Right lung (tissue), 10 donors: ENCODE measurements at places on chromosomes 13 and 19. TPM values are rescaled to one million over a fixed set of nuclear protein-coding genes. Genes with fewer than 3 reads are reported as not detected.
A peak's percentile ranks its signal among the peaks of the same experiment; 100 is the strongest.

Gene SETDB2
- 12.9 TPM for polyA plus RNA-seq

Gene GJB6
- 0.97 TPM for polyA plus RNA-seq

Gene RDH8
- polyA plus RNA-seq: not detected

Gene CEACAM7
- 0.09 TPM for polyA plus RNA-seq

Gene NLRP9
- not detected for polyA plus RNA-seq

Gene ZNF816
- polyA plus RNA-seq: 21.6 TPM

- DNase-seq: no peak
Measured at GRCh38 chr19:15358918-15359317, 20.7 kb downstream of the AKAP8 start.

DNA sequence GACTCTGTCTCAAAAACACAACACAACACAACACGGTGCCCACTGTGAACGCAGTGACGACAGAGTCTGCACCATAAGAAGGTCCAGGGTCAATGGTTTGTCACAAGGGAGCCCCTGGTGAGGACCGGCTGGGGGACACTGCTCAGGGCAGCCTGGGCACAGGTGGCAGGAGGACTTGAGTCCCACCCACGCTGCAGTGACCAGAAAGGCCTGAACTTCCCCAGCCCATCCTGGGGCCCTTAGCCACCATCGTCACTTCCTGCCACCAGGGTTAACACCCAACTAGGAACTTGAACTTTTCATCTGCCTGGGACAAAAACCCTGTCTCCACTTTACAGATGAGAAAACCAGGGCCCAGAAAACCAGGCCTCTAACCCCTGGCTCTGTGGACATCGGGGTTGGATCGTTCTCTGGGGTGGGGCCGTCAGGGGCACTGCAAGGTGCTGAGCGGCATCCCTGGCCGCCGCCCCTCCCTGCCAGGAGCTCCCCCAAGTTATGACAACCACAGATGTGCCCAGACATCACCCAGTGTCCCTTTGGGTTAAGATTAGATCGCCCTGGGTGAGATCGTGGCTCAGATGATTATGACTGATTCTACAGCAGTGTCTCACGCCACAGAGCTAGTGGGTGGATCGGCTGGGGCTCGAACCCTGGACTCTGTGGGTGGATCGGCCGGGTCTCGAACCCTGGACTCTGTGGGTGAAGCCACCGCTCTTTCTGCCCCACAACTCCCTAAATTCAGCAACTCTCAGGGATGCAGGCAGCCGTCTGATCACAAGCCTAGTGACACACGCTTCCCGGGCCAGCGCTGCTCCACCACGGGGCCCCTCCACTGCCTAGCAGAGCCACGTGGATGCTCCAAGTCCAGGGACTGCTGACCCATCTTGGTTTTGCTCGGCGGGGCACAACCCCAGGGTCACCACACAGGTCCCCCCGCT, 14.0 kb downstream of the MOB3A start:
- no peak for DNase-seq

DNA sequence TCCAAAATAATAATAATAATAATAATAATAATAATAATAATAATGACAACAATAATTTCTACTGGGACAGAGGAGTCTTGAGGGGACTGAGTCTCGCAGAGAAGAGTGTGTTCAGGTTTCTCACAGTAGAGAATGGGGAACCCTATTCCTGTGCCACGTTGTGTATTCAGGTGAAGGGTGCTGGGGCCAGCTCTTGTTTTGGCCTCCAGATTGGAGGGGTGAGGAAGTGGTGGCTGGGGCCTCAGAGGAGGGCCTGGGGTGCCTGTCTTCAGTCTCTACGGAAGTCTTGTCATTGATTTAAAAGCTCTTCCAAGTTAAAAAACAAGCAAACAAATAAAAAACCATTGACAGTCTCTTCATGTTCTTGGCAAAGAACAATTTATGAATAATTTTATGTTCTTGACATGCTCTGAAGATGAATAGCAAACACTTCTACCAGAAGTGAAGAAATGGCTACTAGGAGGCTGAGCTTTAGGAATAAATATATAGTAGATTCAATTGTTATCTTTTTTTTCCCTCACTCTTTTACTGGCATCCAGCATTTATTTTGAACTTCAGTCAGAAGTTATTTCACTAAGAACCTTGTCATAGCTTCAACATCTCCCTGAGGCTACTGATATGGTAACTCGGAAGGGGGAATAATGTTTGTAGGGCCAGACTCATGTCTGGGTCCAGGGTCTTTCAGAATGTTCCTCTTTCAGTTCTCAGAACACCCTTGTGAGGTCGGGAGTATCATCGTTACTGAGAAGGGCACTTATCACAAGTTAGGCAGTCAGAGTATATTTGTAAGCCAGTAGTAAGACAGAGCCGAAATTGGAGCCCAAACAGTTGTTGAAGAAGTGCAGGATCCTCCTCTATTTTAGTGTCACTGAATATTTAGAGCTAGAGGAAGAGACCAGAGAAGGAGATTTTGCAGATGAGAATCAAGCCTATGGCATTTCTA, 13.1 kb downstream of the LRCH1 start:
- DNase-seq: no peak

DNA sequence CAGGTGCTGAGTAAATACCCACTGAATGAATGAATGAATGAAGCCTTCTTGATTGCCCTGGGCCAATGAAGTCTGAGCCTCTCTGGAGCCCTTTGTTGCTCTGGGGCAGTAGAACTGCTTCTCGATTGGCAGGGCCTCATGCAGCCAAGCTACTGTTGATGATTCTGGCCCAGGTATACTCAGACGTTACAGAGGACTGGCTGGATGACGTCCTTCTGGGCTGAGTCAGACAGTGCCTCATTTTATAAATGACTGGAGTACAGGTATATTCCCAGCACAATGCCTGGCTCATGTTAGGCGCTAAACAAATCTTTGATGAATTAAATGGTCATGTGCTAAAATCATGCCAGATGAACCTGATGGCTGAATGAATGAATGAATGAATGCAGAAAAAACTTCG, 243.8 kb upstream of the MAB21L1 start:
- no peak for DNase-seq

- no peak for DNase-seq
Measured at GRCh38 chr13:49927755-49928154, 8.4 kb downstream of the SPRYD7 start.

GRCh38 chr13:22497991-22498780, 682.6 kb upstream of the SGCG start:
- DNase-seq: no peak

DNA sequence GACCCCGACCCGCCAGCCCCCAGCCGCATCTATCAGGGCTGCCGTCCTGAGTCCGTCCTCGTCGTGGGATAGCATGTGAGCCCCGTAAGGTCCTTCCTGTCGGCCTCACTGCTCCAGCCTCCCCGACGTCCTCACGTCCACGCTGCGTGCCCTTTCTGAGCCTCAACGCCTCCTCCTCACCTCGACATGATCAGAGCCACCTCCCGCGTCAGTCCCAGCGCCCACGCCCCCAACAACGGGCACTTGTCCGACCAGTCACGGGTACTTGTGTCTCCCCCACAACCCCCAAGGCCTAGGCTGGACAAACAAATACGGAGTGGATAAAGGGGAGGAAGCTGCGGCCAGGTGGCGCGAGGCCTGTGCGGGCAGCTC, 665 bp downstream of the ZNF497 start:
- DNase-seq: no peak

DNA sequence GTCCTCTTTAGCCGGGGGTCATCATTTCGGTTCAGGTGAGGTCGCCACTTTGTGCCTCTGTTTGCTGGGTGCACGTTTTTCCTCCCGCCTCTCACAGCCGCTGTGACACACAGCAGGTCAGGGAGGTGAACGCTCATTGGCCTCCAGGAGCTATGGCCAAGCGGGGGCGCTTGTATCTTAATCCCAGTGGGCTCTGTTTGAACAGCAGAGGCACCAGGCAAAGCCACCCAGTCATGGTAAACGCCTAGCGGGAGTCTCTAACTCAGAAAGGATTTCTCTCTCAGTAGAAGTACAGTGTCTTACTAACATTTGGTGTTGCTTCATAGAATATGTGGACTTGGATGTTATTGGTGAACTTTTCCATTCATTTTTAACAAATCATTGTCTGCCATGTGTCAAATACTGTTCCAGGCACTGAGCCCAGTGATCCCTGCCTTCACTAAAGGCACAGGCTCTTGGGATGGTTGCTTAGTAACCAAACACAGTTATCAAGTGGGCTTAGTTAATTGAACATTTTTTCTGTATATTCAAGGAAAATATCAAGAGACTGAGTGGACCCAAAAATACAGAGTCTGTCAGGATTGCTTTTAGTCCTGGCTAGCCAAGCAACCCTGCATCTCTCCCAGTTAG, 186.7 kb downstream of the STK24 start:
- peak; percentile 59 for DNase-seq

- DNase-seq: no peak
Measured at GRCh38 chr19:38556521-38557174, 61.1 kb downstream of the MAP4K1 start.

- no peak for DNase-seq
Measured at GRCh38 chr13:50369646-50370045, 354.4 kb downstream of the KCNRG start.

DNA sequence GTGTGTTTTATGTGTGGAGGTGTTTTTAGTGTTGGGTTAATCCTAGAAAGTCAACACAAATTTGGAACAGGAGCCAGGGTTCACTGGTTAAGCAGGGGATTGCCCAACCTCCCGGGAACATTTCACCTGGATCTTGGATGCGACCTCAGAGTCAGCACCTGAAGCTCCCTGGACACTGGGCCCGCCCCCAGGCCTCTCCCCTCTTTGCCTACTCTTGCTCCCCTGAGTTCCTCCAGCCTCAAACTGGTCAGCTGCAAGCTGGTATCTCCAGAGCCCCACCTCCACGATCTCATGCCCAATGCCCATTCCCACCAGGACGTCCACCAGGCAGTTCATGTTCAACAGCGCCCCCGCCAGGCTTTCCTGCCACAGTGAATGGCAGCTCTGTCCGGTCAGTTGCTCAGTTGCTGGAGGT, 9.7 kb downstream of the HSD17B14 start:
- DNase-seq: no peak

DNA sequence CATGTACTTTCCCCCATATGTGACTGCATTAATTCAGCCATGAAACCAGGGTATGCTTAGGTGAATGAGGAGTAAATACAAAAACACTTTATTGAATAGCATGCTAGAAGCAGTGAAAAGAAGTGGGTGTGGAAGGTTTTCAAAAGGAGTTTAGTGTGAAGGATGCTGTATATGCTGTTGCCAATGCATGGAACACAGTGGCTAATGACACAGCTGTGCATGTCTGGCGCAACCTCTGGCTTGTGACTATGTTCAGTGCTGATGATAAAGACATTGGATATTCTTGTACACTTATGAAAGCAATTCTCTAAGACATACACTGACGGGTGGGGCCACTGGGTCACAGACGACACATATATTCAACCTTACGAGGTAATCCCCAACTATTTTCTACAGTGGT, 55.2 kb downstream of the SOX21 start:
- DNase-seq: no peak

- DNase-seq: no peak
Measured at GRCh38 chr19:16527971-16528521, 14.2 kb downstream of the CHERP start.

DNA sequence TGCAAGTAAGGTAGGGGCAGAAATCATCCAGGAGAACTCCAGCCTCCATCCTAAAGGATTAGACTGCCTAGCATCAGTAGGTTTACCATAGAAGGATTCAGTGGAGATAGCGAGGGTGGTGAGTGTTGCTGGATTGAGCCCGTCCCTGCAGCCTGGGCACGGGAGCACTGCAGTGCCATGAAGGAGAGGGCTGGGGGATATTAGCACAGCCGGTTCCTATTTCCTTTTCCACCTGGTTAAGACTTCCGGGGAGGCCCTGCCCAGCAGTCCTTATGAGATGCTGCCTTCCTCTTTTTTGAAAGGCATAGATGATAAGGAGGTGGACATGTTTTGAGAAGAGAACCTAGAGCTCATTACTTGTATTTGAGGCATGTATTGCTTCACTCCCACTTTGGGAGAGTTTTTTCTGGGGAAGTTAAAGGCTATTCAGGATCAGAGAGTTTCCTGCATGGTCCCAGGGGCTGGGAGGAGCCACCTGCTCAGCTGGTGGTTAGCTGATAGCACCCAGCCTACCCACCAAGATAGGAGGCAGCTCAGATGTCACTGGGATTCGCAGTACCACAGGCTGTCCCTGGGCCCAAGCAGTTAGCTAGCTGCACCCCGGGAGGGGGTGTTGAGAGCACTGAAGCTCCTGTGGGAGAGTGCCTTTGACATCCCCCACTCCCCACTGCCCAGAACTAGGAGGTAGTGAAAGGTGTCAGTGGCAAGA, 17.2 kb downstream of the ACTN4 start:
- no peak for DNase-seq

- DNase-seq: no peak
Measured at GRCh38 chr19:44002212-44002565, 568 bp upstream of the ZNF230 start.

DNA sequence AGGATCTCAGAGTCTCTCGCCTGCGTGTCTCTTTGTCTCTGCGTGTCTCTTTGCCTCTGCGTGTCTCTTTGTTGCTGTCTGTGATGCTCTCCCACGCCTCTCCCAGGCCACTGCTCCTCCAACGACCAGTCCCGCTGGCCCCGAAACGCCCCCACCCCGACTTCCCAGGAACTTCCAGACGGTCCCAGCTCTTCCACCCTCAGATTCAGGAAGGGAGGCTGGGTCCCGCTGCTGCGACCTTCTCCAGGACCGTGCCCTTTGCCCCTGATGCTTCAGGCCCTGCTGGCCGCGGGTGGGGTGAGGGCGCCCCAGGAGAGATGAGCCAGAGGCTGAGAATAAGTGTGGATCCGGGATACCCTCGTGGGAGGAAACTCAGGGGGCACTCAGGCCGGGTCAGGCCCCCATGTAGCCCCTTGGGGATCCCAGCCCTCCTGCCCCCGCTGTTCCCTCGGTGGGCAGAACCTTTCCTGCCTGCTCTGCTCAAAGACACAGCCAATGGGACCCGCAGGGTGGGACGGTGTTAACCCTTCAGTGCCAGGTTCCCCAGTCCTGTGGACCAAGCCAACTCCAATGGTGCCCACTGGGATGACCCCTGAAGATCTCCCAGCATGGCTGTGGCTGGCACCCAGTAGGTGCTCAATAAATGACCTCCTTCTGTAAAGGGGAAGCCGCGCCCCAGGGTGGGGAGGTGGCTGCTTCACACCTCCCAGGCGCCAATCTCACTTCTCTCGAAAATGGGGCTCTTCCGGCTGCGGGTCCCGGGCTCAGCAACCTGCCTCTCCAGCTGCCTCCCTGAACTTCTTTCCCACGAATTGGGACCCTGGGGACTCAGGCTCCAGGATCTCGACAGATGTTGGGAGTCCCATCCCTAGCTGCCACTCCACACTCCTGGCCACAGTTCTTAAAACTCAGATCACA, 1.5 kb upstream of the S1PR5 start:
- DNase-seq: no peak

DNA sequence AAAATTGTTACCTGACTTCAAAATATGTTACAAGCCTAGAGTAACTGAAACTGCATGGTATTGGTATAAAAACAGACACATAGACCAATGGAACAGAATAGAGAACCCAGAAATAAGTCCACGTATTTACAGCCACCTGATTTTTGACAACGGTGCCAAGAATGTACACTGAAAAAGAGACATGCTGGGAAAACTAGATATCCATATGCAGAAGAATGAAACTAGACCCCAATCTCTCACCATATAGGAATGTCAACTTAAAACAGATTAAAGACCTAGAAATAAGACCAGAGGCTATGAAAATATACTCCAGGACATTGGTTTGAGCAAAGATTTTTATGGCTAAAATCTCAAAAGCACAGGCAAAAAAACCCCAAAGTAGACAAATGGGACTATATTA, 76.5 kb downstream of the LATS2 start:
- no peak for DNase-seq
